Testis (tissue), 5 donors: ENCODE measurements at places on chromosomes 3 and 15. TPM values are rescaled to one million over a fixed set of nuclear protein-coding genes. Genes with fewer than 3 reads are reported as not detected.

Gene FRMD5
- 12.3 TPM for polyA plus RNA-seq

Gene GCNT3
- 15.4 TPM for polyA plus RNA-seq

Gene CPB1
- polyA plus RNA-seq = 2.3 TPM

Gene FBXW12
- 0.98 TPM for polyA plus RNA-seq

Gene MST1R
- 15.9 TPM for polyA plus RNA-seq

Gene IVD
- 88.7 TPM for polyA plus RNA-seq
